ENCODE measurements at places on chromosomes 12 and 14.

DNA sequence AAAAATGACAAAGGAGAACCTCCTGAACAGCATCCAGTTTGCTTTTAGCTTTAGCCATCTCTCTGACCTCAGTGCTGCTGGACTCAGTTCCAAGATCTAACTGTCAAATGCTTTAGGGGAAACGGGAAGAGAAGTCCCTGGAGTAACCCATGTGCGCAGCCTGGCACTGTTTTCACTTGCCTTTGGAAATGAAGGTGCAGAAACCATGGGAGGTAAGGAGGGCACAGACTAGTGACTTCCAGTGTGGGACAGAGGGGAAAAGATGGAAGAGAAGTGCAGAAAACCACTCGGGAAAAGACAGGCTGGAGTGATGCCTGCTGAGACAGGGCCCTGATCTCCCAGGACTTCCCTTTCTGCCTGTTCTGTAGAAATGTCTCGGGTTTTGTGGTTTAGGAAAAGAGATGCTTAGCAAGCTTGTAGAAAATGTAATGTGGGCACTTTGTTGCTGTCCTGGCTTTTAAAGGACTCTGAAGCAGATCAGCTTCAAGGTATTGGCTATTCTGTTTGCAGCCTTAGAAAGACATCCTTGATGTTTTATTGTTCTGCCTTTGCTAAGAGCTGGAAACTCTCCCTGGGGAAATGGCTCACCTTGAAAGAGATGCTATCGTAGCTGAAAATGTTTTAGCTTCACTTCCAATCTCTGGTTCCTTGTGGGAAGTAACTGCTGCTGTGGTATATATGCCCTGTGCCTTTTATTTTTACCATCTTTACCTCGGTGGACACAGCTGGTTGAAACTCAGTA, 124.6 kb upstream of the HIF1A start:
- DNase-seq, result no peak

- DNase-seq, result no peak
These were observed 1.2 kb downstream of the CDKN1B start for GRCh38 chr12:12718381-12718759.

DNA sequence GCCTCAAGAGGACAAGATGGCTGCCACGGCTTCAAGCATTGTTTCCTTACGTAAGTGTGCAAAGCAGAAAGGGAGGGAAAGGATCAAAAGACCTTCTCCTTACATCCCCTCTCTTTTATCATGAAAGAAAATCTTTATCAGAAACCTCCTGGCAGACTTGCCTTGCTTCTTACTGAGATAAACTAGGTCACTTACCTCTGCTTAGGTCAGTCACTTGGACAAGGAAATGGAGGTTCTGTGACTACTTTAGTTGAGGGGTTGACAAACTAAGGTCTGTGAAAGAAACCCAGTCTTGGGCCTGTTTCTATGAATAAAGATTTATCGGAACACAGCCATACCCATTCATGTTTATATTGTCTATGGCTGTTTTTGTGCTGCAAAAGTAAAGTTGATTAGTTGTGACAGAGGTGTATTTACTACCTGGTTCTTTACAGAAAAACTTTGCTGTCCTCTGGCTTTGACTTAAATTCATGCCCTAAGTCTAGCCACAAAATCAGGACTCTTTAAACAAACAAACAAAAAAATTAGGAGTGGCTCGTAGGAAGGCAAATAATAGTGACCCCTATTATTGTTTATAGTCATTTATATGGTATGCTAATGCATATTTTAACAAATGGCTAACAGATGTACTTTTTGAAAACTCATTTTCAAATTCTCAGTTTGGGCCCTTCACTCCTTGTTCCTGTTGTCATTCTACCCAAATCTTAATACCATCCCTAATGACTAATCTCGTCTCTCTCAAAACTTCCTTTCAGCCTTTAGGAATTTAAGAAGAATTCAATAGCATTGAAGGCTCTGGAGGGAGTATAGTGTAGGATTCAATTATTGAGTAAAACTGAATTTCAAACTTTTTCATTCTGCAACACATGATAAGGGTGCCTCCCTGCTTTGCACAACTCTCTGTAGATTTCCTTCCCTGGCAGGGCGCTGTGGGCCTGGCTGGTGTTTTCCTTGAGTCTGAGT, 42.0 kb upstream of the ATP2B1 start:
- DNase-seq, result no peak

DNA sequence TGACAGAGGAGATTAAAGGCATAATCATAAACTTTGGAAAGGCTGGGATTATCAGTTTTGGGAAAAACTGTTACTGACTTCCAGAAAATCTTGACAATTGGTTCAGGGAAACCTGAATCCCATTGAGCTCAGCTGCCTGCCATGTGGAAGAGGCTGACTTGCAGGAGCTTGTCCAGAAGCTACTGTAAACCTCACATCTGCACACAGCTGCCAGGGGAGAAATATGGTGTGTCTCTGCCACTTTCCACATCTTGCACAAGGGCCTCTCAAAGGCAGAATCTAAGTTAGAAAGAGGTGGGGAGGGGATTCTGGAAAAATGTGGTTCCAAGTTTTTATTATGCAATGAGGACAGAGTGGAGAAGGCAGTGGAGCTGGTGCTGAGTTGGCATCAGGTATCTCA, 8.7 kb upstream of the BHLHE41 start:
- DNase-seq, result no peak

DNA sequence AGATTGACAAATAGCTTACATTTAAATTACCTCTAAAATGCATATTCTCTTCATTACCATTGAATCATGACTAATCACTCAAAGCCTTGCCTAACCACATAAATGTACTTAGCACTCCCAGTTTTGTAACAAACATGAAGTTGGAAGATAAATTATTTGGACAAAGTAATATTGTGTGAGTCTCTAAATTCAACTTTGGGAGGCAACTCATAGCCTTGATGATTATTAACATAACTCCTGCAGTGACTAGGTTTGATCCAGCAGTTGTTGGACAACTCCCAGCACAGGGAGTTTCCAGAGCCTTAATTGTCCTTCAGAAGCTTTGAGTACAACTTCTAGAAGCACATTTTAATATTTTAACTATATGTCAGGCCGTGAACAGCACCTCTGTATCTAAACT, 153.4 kb upstream of the PDZRN4 start:
- no peak for DNase-seq

GRCh38 chr12:40622246-40622838, 69.9 kb upstream of the CNTN1 start:
- DNase-seq, result no peak

GRCh38 chr14:81837304-81837703, 303.7 kb upstream of the SEL1L start:
- DNase-seq, result no peak

- DNase-seq, result no peak
These were observed 151.0 kb downstream of the SLC38A4 start for GRCh38 chr12:46674800-46675199.

- DNase-seq, result no peak
These were observed 6.1 kb upstream of the TMEM30B start for GRCh38 chr14:61287196-61287595.

DNA sequence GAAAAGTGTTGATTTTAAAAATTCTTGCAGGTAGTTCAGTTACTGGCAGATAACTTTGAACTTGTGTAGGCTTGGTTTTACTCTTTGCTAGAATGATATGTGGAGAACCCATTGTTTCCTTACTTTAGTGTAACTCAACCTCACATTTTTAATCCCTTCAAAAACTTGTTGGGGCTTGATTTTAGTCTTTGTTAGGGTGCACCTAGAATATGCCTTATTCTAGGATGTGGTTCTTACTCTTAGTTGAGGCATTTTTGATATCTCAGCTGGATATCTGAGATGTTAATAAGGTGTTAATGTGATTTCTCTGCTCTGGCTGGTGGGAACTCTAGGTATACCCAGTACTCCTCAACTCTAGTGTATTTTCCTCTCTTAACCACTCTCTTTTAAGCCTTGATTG, 10.0 kb downstream of the MNAT1 start:
- DNase-seq, result no peak

GRCh38 chr14:24162093-24162492, 1.0 kb downstream of the IRF9 start:
- no peak for DNase-seq

GRCh38 chr12:63802012-63802608, 22.4 kb downstream of the RXYLT1 start:
- DNase-seq, result no peak

DNA sequence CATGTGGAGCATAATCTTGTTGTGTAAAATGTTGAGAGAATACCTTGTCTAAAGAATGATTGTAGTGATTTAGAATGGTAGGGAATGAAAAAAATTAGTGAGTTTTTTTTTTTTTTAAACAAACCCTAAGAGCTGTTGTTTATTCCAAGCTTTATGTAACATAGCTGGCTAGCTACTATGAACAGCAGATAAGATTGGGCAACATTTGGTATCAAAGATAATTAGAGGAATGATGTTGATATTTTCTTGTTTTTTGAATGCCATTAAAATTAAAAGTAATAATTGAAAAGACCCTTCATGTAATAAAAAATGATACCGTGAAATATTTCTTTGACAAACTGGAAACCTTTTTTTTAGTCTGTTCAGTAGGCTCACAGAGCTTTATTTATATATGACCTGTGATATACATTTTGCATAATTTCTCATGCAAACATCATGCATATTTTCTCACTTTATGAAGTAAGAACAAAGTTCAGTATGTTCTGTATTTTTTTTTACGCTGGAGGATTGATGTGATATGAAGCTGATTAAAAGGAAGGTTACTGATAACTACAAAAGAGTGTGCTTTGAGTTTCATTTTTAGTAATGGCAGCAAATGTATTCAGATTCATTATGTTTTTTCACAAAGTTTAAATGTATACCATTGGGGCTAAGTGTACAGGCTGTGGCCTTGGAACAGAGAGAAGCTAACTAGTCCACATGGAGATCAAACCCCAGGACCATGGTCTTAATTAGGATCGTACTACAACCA, 8.1 kb downstream of the CPSF6 start:
- DNase-seq, result no peak

DNA sequence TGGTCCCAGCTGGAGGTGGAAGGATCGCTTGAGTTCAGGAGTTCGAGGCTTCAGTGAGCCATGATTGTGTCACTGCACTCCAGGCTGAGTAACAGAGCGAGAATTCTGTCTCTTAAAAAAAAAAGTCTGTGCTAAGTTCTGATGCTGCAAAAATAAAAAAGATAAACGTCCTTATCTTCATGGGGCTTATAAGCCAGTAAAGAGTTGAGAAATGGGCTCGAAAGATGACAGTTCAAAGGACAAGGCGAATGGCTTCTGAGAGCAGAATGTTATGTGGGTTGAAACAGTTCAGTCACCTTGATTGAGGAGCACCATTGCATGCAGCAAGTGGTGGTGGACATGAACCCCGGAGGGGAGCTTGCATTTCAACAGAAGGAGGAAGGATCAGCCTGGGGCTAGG, 4.7 kb downstream of the TSPAN9 start:
- no peak for DNase-seq
